ENCODE measurements at places on chromosomes 7 and 10.

DNA sequence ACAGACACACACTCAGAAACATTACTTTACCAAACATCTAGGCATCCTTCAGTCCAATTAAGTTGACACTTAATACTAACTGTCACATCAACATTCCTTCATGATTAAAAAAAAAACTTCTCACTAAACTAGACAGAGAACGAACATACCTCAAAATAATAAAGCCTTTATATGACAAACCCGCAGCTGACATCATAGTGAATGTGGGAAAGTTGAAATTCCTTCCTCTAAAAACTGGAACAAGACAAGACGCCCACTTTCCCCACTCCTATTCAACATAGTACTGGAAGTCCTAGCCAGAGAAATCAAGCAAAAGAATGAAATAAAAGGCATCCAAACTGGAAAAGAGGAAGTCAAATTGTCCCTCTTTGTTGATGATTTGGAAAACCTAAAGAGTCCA lies 96.9 kb upstream of the PPP1R9A start:
- no peak for DNase-seq

- no peak for DNase-seq
These were observed 40.4 kb downstream of the CAMK2B start for GRCh38 chr7:44284881-44285541.

DNA sequence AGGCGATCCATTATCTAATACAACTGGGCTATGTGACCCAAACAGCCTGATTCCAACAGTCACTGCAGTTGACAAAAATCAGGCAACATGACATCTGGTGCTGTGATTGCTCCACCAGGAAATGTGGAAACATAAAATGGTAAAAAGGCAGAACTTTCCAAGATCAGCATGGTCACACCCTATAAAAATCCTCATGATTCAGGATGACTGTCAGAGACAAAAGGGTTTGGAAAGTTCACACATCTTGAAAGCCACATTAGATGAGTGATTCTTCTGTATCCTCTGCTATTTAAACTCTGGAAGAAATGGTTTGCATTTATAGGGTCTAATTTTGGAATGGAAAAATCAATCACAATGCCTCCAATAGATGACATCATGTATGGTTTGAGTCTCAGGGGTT lies 662.6 kb upstream of the IGFBP3 start:
- DNase-seq: no peak

DNA sequence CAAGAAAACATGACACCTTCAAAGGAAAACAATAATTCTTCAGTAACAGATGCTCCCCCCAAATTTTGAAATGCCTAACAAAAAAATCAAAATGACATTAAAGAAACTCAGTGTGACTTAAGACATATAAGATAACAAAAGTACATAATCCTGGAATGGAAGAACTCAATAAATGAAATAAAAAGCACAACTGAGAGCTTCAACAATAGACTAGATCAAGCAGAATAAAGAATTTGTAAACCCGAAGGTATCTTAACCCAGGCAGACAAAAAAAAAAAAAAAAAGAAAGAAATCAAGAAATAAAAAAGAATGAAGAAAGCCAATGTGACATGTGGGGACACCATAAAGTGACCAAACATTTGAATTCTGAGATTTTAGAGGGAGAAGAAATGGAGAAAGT lies 27.7 kb upstream of the LRRD1 start:
- no peak for DNase-seq

GRCh38 chr10:90288391-90288933 lies 569.4 kb downstream of the HTR7 start:
- DNase-seq: no peak

Data from NCI-H2171 (cell line).